ENCODE measurements at places on chromosomes 13 and 19.

GRCh38 chr13:73987618-73988017 is 146.6 kb downstream of the KLF12 start:
- no peak for DNase-seq

GRCh38 chr13:102774214-102774568 is 605 bp upstream of the TEX30 start:
- no peak for DNase-seq

DNA sequence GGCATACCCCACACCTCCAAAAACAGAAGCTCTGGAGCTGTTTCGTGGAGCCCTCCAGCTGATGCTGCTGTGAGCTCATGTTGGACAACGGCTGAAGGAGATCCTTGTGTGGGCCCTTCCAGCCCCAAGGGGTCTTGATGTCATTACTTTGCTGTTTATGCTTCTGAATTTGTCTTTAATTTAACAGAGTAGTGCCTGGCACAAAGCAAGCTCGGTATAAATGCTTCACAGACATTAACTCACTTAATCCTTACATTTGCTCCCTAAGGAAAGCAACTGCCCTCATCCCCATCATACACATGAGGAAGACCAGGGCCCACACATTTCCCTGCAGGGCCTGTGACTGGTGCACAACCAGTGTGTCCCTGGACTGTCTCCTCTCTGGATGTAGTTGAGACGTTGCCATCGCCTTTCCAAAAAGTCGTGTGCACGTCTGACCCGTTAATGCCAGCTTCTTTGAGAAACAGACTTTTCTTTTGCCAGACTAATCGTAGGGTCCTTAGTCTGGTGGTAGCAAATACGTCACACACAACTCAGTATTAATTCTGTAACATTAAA is 7.6 kb downstream of the COL4A1 start:
- DNase-seq, result no peak

DNA sequence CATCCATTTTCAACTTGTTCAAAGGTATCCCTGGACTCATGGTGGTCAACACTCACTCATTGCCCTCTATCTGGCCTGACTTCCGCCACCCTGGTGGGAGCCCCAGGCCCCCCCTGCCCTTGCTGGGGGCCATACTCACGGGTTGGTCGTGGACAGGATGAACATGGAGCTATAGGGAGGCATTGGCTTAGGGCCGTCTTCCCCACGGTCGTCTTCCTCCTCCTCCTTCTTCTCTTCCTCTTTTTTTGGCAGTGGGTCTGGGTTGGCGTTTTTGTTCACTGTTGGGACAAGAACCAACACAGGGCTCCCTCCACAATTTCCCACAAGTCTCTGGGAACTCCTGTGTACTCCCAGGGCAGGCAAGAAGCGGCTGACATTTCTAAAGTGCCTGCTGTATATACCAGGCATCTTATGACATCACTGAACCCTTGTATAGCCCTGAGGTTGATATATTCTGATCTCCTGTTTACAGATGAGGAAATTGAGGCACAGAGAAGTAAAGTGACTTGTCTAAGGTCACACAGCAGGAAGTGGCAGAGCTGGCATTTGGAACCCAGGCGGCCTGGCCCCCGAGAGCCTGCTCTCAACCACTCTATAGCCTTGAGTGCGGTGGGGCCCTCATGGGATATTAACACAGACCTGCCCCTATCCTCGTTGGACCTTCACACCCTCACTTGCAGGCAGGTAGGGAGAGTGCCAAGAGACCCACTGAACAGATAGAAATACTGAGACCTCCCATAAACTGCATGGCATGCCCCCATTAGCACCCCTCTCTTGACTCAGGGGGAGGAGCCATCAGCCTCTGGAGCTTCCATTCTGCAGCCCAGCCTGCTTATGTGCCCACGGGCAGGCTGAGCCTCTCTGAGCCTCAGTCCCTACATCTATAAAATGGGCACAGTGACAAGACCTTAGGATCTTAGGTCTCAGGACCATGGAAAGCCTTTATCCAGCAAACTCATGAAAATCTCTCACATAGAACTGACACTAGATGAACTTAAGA is 135.0 kb downstream of the IER2 start:
- DNase-seq, result no peak

GRCh38 chr19:35689836-35690235 is 14.5 kb upstream of the ZBTB32 start:
- no peak for DNase-seq

DNA sequence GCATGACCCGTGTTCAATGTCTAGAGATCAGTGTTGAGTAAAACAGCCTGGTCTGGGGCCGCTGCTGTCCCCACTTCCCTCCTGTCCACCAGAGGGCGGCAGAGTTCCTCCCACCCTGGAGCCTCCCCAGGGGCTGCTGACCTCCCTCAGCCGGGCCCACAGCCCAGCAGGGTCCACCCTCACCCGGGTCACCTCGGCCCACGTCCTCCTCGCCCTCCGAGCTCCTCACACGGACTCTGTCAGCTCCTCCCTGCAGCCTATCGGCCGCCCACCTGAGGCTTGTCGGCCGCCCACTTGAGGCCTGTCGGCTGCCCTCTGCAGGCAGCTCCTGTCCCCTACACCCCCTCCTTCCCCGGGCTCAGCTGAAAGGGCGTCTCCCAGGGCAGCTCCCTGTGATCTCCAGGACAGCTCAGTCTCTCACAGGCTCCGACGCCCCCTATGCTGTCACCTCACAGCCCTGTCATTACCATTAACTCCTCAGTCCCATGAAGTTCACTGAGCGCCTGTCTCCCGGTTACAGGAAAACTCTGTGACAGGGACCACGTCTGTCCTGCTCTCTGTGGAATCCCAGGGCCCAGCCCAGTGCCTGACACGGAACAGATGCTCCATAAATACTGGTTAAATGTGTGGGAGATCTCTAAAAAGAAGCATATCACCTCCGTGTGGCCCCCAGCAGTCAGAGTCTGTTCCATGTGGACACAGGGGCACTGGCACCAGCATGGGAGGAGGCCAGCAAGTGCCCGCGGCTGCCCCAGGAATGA is 1.5 kb upstream of the CEACAM5 start:
- peak; percentile 27 for DNase-seq

- DNase-seq, result no peak
These were observed 77.8 kb upstream of the SLAIN1 start for GRCh38 chr13:77619655-77620054.

DNA sequence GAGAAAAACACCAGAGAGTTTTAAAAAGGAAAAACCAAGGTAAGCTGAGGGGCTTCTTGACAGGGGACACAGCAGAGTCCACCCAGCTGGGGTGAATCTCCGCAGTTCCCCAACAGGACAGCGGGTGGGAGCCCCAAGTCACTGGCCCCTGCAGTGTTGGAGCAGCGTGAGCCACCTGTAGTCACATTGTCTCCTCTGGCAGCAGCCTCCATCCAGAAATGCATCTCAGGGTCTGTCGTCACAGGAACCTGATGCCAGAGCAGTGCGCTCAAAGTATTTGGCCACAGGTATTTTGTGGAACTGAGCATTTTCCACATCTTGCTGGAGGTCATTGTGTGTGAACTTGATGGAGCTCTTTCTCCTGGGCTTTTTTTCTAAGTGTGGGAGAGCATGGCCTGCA is 24.7 kb downstream of the CHAMP1 start:
- no peak for DNase-seq

- no peak for DNase-seq
These were observed 3.5 kb downstream of the OLFM2 start for GRCh38 chr19:9932835-9933234.

GRCh38 chr19:19115954-19116353 is 22.3 kb downstream of the TMEM161A start:
- no peak for DNase-seq

GRCh38 chr13:106534639-106535551 is 567 bp downstream of the EFNB2 start:
- no peak for DNase-seq

DNA sequence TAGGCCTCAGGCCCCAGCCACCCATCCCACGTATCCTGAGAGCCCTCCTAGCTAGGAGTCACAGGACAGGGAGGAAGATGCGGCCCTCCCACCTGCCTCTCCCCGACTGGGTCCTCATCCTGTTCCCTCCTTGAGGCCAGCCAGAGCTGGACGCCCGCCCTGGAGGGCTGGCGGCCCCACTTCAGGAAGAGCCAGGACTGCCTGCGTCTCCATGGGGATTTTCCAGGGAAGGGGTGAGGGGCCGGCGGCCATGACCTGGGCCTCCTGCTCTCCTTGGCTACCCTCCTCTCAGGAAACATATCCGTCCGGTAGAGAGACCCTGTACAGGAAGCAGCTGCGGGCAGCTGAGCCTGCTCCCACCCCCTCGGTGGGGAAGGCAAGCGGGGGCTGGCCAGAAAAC is 11.3 kb upstream of the PRKD2 start:
- no peak for DNase-seq

- DNase-seq, result no peak
These were observed 147.5 kb downstream of the CYSLTR2 start for GRCh38 chr13:48801255-48801654.

Measured in foreskin keratinocyte (primary cell).